ENCODE measurements at places on chromosomes 11 and 22. TPM values are rescaled to one million over a fixed set of nuclear protein-coding genes. Genes with fewer than 3 reads are reported as not detected.

- no peak for DNase-seq
Observed at GRCh38 chr11:34926831-34927132, 10.4 kb downstream of the PDHX start.

Gene OR52N5
- total RNA-seq = not detected

DNA sequence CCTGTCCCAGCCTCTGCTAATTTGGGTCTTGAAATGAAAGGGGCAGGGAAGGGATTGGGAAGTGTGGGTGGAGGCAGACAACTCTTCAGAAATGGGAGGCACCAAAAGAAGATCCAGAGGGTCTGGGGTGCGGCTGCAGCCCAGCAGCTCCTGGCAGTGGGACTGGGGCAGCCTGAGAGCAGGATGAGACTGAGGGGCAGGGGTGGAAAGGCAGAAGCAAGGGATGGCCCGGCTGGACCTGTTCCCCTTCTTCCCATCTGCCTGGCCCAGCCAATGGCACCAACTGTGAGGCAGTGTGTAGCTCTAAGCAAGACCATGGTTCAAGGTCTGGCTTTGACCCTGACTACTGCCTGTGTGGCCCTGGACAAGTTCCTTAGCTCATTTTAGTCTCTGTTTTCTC is 160.4 kb downstream of the ENTHD1 start:
- DNase-seq = no peak

Gene NAALADL1
- not detected for total RNA-seq

Gene PDGFD
- 14.4 TPM for total RNA-seq

DNA sequence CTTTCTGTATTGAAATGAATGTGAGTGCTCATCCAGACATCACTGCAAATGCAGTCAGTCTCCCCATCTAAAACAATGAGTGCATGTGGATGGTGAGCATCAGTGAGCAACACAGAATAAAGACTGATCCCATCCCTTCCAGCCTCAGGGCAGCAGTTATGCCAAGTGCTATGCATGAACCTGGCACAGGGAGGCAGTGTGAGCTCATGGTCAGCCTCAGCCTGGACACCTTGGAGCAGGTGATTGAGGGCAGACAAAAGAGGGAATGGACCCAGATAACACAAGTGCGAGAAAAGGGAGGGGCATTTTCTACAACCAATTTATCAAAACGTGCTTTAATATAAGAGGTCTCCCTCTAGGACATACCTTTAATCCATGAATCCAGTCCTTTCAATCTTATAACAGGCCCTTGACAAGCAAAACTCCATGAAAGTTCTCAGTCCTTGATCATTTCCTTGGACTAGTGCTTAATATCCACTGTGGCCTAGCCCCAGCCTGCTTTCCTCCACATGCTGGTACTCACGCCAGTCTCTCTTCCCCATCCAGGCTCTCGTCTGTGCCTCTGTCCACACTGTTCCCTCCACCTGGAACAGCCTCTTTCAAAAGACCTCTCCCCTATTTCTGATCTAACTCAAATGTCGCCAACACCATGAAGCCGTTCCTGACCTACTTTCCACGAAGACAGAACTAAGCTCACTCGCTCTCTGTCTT is 50.5 kb upstream of the LRRC55 start:
- DNase-seq = peak; percentile 13

DNA sequence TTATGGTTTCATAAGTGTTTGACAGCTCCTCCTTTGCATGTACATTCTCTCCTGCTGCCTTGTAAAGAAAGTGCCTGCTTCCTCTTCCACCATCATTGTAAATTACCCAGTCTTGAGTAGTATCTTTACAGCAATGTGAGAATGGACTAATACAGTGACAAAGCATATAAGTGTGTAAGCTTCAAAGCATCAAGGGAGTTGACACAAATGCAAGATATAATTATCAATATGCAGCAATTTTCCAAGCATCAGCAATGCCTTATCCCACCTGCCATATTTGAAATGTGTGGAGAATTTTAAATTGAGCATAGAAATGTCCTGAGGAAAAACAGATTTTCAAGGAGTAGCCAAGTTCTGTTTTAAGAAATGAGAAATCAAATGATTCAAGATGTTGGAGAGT is 1.7 kb upstream of the OR5AL1 start:
- DNase-seq = no peak

DNA sequence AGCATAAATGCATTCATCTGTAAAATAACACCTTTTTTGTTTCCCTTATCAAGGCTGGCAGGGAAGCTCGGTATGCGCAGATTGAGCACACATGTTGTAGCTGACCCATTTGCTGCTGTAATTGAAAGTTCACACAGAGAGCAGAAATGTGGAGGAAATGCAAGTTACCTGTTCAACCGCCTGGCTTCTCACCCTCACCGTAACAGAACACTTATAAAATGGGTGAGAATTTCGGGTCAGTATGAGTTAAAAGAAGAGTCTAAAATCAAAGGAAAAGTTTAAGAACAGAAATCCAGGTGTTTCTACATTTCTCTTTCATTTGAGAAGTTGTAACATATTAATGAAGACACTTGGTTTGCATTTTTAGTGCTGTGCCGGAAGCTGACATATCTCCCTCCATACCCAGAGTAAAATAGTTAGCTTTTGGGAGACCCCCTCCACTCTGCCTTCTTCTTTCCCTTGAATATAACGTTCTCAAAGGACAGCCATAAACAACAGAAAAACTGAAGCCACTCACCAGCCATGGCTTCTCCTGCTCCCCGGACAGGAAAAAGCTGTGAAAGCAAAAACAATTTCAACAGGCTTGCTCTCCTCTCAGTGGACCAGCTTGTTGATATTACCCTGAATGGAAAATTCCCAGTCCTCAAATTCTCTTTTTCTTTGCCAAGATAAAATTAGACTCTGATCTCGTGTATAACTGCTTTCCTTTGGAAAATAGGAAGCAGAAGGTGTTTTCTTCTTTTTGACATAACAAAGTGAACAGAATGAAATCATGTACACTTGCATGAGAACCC is at the start of gene CASP12:
CASP12 (minus strand) TSS at position 570 of the 794 bp plus-strand sequence.
- DNase-seq = no peak

DNA sequence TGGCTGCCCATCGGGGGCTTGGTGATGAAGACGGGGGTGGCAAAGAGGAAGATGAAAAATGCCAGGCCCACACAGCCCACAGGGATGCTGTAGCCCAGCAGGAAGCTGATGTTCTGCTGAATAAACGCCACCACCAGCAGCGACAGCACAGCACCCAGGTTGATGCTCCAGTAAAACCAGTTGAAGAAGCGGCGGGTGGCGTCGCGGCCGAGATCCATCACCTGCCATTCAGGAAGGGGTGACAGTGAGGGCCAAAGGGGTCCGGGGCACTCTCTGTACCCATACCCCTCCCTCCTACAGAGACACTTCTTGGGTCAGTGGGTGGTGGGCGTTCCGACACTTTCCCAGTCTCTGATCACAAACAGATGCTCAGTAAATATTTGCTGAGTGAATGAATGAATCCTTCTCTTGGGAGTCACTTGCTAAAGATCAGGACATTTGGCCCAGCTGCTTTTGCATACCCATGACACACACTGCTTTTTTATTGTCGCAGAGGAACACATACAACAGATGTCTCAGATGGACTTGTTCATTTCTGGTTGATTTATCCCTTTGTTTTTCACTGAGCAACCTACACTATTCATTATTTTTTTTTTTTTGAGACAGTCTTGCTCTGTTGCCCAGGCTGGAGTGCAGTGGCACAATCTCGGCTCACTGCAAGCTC is 5.2 kb downstream of the SLC15A3 start:
- no peak for DNase-seq

- peak; percentile 79 for DNase-seq
Observed at GRCh38 chr22:43624144-43624998, 187.7 kb downstream of the EFCAB6 start.

GRCh38 chr11:44692460-44692859 is 34.3 kb upstream of the TSPAN18 start:
- DNase-seq = no peak
